Inflammatory macrophage treated with lipopolysaccharide for 1 hour (primary cell): ENCODE measurements at places on chromosomes 3 and 15.

- DNase-seq: peak; percentile 64
Observed at GRCh38 chr3:37922721-37923568, 61.3 kb downstream of the CTDSPL start.

GRCh38 chr3:87250009-87250408 lies 22.9 kb downstream of the CHMP2B start:
- DNase-seq: no peak

DNA sequence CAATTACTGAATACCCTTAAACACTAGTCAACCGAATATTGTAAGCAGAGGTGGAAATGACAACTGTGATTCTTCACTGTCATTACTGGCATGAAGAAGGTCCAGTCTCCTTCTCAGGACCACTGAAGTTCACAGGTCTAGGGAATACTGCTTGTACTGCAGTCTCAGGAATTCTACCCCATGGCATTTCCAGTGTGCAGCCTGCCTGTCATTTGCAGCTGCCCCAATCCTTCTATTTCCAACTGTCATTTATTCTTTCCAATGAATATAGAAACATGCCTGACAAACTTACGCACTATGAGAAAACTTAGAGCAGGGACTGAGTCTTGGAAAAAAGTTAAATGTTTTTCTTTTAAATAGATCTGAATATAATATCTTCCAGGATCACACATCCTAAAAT lies 308.0 kb upstream of the THBS1 start:
- no peak for DNase-seq

DNA sequence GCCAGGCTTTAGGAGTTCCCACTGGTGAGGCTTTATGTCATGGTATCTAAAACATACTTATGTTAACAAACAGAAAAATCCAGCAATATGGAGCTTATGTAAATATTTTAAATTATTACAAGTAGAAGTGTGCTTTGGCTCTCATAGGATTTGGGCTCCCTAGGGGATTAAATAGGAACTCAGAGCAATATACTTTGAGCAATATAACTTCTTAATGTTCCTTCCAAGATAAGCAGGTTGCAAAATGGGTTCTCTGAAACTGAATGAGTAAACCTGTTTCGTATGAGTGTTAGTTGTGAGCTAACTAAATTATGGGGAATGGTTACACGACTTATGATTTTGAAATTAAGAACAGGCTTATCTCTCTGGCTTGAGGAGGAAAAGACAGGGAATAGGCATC lies 366.1 kb upstream of the ZNF385D start:
- DNase-seq: no peak

- no peak for DNase-seq
Observed at GRCh38 chr3:14768182-14768790, 50.5 kb upstream of the FGD5 start.

DNA sequence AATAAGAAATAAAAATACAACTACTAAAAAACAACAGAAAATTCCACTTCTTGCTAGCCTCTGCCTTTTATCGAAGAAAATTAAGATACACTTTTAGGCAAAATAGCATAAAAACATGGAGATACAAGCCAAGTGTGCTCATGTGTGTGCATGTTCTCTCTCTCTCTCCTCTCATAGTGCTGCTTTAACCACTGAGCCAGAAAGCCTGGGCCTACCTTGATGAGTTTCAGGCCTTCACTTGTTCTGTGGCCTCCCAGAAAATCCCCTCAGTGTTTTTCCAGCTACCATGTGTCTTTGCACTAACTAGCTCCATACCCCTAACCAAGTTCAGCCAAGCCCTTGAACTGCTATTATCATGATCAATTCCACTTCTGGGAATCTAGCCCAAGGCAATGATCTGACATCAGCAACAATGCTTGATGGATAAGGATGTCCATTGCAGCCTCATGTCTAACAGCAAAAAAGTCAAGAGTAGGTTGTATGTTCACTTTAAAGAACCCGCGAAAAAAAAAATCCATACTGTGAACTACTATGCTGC lies 18.1 kb downstream of the CYP11A1 start:
- DNase-seq: no peak

GRCh38 chr15:51163843-51164242 lies 69.1 kb upstream of the TNFAIP8L3 start:
- peak; percentile 27 for DNase-seq

DNA sequence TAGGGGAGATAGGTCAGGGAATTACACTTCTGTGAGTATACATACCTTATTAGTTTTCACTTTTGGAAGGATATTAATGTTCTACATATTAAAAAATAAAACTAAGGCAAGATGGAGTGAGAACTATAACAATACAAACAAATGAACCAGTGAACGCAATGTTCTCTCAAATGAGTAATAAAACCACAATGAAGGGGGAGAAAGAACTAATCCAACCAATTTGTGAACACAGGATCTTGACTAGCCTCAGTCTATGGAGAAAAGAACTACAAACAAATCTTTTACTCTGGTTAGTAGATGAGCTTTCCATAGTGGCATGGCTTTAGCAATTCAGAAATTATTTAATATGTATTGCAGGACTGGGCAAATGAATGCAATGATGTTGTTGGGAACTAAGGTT lies 26.9 kb upstream of the ATOSA start:
- DNase-seq: no peak

DNA sequence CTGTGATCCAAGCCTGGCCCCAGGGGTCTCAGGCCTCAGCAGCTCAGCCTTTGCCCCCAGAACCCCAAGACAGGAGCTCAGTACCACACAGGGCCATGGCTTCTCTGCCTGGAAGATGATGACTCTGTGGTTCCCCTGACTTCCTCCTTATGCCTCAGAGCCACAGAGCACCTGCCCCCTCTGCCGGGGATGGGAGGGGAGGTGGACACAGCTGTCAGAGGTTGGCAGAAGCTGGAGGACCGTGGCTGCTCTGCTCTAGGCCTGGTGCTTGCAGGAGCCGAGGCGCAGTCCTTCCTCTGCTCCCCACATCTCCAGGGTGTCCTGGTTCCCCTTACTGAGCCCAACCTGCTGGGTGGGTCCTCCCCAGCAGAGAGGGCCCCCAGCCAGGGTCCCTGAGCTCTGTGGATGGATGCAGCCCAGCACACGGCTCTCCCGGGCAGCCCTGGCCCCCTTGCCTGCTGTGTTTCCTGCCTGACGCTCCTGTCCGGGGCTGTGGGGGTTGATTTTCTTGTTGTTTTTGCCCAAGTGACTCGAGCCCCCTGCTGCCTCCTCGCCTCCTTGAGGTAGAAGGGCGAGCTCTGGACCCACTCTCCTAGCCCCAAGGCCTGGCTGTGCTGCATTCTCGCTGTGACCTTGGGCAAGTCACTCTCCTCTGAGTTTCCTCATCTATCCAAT lies 36.6 kb downstream of the PSTPIP1 start:
- no peak for DNase-seq

DNA sequence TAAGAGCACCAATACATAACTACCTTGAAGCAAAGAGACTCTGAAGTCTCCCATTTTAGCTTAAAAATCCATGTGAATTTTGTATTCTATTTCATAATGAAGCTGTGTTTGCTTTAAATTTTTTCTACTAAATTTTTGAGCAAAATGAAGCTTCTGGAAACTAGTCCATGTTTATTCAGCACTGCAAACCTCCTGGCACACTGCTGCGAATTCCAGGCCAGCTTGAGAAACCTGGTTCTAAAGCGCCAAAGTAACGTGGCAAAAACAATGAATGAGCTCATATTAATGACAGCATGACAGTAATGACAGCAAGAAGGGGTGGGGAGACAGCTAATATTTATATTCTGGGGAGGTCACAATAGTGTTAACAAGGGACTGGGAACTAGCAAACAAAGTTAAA lies 25.7 kb downstream of the CEP152 start:
- DNase-seq: no peak

GRCh38 chr3:42906070-42906847 lies at the start of gene ZNF662:
TSS of gene ZNF662 (plus strand) at chr3:42906142. CDS start at chr3:42908115, 1,973 bp downstream.
- DNase-seq: no peak

DNA sequence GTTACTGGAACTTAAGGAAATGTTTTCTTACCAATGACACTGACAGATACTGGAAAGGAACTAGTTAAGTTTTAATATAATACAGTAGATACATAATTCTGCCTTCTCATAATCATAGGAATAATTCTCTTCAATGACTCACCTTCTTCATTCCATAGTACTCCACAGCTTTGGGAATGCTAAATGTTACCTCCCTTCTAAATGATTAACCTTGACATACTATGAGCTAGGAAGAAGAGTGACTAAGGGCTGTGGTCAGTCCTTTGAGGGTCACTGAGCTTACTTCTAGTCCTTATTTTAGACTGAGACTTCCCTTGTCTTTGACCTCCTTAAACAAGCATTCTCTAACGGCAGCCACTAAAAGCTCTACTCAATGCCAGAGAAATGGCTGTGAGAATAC lies 69.6 kb upstream of the PPIB start:
- no peak for DNase-seq

GRCh38 chr3:185778094-185778493 lies 46.7 kb downstream of the IGF2BP2 start:
- no peak for DNase-seq

DNA sequence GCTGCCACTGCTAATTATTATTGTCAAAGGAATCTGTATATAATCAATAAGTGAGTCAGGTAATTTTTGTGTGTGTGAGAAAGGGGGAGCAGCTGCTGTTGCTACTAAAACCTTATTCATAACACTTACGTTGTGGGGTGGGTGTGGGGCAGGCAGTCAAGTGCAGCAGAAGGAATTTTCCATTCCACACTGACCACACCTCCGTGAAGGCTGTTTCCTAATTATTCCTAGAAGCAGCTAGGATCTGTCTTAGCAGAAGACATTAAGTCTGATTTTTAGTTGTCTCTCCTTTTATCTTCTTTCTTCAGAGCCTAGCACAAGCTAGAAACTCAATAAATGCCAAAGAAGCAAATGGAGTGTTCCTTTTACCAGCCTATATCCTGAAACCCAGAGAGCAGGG lies 4.0 kb upstream of the U2SURP start:
- no peak for DNase-seq

DNA sequence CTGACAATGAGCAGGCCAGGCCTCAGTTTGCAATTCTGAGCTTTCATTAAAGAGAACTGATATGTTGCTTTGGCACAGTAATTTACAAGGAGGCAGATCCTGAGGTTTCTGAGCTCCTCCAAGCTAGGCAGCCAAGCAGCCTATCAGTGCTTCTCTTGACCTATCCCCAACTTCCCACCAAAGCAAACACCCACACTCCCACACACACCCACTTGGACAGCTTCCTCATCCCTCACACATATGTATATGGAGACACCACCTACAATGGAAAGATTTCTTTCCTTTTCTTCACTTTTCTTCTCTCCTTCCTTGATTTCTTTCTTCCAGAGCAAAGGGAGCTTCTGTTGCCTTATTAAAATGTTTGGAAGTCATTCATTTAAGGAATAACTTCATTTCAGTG lies 217.0 kb downstream of the NLGN1 start:
- no peak for DNase-seq

- peak; percentile 27 for DNase-seq
Observed at GRCh38 chr15:28786521-28786920, 61.9 kb downstream of the GOLGA6L7 start.

- no peak for DNase-seq
Observed at GRCh38 chr15:75834021-75834420, 9.2 kb upstream of the UBE2Q2 start.

DNA sequence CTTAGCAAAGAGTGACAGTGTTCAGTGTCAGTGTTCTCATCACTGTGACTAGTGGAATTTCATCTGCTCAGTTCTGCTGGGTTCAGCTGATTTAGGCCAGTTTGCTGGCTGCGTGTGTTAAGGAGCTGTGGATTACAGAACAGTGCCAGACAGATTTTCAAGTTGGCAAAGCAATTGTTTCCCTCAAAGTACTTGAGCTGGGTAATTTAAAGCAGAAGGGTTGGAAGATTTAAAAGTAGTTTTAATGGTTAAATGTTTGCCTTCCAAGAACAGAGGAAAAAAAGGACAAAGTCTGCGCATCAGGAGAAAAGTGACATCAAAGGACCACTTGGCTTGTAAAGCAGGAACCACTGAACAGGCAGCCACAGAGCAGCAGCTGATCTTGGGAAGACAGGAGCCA lies 8.7 kb downstream of the ESYT3 start:
- no peak for DNase-seq

DNA sequence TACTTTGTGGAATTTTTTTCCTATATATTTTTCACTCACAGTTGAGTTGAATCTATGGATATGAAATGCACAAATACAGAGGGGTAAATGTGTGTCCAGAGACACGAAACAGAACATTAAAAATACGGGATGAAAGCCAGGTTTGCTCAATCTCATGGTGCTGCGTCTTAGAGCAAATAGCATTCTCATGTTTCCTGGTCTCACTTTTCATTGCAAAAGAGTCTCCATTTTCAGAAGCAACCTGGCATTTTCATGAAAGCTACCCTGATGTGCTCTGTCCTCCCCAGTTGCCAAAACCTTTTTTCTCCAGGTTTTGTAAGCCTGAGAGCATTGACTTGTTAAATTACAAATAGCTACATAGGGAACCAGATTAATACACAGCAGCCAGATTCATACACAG lies 49.5 kb upstream of the MBNL1 start:
- DNase-seq: no peak

DNA sequence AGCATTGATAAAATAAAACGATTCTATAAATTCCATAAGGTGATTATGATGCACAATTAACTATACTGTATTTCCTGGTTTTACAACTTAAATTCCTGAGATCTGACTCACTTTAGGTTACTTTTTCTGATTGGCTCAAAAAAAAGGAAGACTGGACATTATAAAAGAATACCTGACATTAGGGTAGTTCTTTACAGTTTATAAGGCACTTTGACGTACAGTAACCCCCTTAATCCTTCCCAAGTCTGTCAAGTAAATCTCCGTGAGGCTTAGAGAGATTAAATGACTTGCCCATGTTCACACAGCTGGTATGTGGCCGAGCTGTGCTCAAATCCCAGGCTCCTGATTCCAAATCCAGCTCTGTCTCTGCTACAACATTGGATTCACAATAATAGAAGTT lies 1.0 kb upstream of the SLTM start:
- no peak for DNase-seq

DNA sequence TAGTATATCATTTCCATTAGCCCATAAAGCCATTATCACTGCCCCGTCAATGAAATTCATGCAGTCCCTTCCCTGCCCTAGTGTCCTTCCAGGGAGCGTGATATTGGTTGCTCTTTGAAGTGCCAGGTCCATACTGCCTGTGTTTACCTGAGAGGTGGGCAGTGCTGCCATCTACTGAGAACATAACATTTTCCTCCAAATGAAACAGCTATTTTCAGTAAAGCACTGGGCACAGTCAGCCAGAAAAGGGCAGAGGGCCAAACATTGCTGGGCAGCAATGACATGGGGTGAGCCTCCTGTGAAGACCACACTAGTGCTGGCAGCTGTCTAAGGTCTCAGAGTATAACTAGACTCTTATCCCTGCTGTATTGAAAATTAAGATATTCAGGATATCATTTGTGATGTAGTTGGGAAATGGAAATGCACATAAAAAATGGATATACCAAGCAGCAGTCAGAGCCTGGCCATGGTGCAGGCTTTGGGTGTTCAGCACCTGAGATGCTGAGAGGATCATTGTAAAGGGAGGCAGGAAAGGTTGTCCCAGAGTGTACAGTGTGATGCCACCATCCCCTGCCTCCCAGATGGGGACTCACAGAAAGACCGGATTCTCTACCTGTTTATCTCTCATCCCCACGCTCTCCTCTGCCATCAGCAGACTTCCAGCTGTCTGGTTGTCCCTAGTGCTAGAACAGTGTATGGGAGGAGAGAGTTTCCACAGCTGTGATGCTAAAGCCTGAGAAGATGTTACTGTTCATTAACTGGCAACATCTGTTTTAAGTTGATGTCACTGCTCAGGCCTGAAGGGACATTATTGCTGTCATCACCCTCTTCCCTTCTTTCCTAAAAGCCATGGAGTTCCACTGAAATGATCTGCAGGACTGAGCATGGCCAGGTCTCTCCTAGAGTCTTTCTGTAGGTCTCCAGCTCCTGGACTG lies 108.8 kb downstream of the ARNT2 start:
- no peak for DNase-seq

- peak; percentile 5 for DNase-seq
Observed at GRCh38 chr3:67685499-67685898, 31.1 kb upstream of the SUCLG2 start.
